ENCODE measurements at places on chromosomes 12 and 14. TPM values are rescaled to one million over a fixed set of nuclear protein-coding genes. Genes with fewer than 3 reads are reported as not detected.

The TAS2R8 gene
- not detected for total RNA-seq

The EPYC gene
- not detected for total RNA-seq

DNA sequence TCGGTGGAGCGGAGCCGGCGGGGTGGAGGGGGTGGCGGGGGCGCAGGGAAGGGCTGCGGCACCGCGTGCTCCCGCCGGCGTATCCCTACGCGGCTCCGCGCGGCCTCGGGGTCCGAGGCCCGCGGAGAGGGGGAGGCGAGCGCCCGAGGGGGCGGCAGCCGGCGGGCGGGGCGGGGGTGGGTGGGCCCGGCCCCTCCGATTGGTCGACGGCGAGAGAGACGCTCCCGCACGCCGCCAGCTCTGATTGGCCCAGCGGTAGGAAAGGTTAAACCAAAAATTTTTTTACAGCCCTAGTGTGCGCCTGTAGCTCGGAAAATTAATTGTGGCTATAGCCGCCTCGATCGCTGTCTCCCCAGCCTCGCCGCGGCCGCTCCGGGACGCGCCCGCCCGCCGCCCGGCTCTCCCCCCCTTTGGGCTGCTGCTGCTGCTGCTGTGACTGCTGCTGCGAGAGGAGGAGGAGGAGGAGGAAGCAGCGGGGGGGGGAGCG, at the start of gene FOXG1:
TSS of gene FOXG1 (plus strand) at position 319 of the 487 bp plus-strand sequence. CDS start 493 bp downstream, outside the sequence.
- DNase-seq = no peak

- no peak for DNase-seq
Observed at GRCh38 chr14:60721326-60722106, 2.6 kb downstream of the SIX4 start.

- no peak for DNase-seq
Observed at GRCh38 chr12:3202734-3203446, 125.7 kb downstream of the TSPAN9 start.

GRCh38 chr12:49388682-49389386, 21.6 kb downstream of the SPATS2 start:
- no peak for DNase-seq

- DNase-seq = no peak
Observed at GRCh38 chr12:50066402-50066801, 9.0 kb downstream of the ASIC1 start.

DNA sequence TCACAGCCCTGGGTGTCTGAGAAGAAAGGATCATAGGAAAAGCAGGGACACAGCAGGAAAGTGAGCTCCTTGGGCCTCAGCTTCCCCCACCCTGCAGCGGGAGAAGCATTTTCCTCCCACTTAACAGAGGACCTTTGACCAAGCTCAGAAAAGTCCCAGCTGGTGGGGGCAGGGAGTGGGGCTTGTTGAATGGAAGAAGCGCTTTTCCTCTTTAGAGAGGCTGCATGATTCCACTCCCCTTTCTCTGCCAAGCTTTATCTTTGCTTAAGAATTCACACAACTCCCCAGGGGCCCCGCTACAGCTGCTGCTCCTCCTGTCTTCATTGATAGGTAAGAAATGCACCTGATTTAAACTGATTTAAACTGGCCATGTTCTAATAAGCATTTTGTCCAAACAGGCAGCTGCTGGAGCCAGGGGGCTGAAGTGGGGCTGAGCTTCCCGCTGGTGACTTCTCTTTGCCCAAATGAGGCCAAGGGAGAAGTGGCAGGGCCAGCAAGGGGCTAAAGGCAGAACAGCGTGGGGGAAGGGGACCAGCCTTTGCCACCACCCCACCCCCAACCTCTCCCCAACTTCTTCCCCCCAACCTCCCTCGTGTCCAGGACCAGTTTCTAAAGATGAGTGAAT, 1.7 kb upstream of the PAPLN start:
- DNase-seq = no peak

GRCh38 chr14:52332269-52332668, 18.2 kb downstream of the PTGER2 start:
- DNase-seq = no peak

- DNase-seq = no peak
Observed at GRCh38 chr12:84075991-84076390, 836.6 kb downstream of the SLC6A15 start.

- peak; percentile 100 for DNase-seq
Observed at GRCh38 chr14:72476657-72477499, 417.0 kb downstream of the DPF3 start.

GRCh38 chr12:99824900-99825542, 159.7 kb downstream of the ANKS1B start:
- DNase-seq = no peak
